ENCODE measurements at places on chromosomes 4 and X. TPM values are rescaled to one million over a fixed set of nuclear protein-coding genes. Genes with fewer than 3 reads are reported as not detected.
A peak's percentile ranks its signal among the peaks of the same experiment; 100 is the strongest.

DNA sequence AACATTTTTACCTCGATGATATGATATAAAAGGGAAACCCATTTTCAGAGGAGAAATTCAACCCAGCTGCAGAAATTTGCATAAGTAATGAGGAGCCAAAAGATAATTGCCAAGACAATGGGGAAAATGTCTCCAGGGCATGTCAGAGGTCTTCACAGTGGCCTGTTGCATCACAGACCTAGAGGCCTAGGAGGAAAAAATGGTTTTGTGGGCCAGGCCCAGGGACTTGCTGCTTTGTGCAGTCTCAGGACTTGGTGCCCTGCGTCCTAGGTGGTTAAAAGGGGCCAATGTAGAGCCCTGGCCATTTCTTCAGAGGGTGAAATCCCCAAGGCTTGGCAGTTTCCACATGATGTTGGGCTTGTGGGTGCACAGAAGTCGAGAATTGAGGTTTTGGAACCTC lies 106.9 kb downstream of the CPXCR1 start:
- H3K27me3 ChIP-seq: no peaks in the 10 kb centered on the region
- H3K27ac ChIP-seq: no peak overlapping the region
- H3K4me3 ChIP-seq: no peak overlapping the region
- no peak for DNase-seq

- no peak for DNase-seq
- no peaks in the 10 kb centered on the region for H3K36me3 ChIP-seq
- no peaks in the 10 kb centered on the region for H3K4me1 ChIP-seq
- H3K4me3 ChIP-seq: no peak overlapping the region
- no peak overlapping the region for H3K27ac ChIP-seq
Measured at GRCh38 chrX:112865464-112866025, 24.9 kb upstream of the AMOT start.

DNA sequence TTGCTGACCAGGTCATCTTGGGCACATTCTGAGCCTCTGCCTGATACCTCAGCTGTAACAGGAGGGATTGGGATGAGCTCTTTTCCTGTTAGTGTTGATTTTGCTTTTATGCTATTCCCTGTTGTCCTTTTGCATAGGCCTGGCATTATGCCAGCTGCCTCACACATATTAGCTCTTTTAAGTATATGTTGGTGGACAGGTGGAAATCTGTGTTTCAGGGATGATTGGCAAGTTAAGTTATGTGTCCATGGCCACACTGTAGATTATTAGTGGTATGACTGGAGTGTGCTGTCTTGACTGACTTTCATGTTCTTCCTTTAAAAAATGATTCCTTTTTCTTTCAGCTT lies 28.9 kb downstream of the NSD2 start:
- no peak for DNase-seq
- H3K4me1 ChIP-seq: peaks cover 7% of the 10 kb centered on the region
- H3K36me3 ChIP-seq: peaks cover 47% of the 10 kb centered on the region

DNA sequence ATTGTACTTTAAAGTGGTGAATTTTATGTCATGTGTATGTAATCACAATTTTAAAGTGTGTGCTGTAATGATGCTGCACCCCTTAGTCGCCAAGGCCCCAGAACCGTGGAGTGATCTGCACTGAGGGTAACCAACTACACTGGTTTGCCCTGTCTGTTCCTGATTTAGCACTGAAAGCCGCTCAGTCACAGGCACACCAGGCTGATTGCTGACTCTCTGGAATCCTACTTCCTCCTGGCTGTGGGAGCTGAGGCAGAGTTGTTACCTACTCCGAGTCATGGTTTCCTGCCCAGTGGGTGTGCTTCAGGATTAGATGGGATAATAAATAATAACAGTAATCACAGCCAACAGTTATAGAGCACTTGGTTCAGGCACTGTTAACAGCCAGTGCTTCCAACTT lies 645.4 kb downstream of the BCOR start:
- H3K27ac ChIP-seq: no peak overlapping the region
- H3K36me3 ChIP-seq: no peaks in the 10 kb centered on the region
- no peaks in the 10 kb centered on the region for H3K27me3 ChIP-seq
- H3K4me3 ChIP-seq: no peak overlapping the region
- H3K4me1 ChIP-seq: no peaks in the 10 kb centered on the region

DNA sequence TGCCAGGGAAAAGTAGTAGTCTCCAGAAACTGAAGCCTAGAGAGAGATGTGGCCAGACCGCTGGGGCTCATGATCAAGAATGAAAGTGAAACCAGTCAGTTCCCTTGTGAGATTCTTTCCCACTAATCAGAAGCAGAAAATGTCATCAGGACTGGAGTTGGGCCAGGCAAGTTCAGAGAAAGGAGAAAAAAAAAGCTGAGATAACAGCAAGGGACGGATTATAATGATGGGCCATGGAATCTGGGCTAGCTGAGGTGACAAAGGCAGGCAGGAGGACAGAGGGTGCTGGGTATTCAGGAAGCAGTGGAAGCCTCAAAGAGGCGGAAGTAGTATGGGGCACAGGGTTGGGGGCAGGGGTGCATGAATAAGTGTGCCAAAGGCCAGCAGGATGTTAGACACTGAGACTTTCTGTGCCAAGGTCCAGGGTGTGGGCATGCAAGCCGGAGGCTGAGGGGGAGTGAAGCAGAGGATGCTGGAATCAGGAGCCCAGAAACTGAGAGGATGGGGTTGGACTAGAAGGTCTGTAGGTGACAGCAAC lies 2.5 kb downstream of the CXorf38 start:
- H3K27ac ChIP-seq: peak overlapping the region; percentile 83
- no peaks in the 10 kb centered on the region for H3K36me3 ChIP-seq
- peak; percentile 84 for DNase-seq
- peaks cover 57% of the 10 kb centered on the region for H3K4me1 ChIP-seq
- H3K27me3 ChIP-seq: peaks cover 4% of the 10 kb centered on the region

BCLAF3 gene
- 5.9 TPM for total RNA-seq

PNCK gene
- total RNA-seq: 8.0 TPM

IGSF1 gene
- not detected for total RNA-seq

SATL1 gene
- total RNA-seq: not detected

- peaks cover 31% of the 10 kb centered on the region for H3K36me3 ChIP-seq
- no peak overlapping the region for H3K4me3 ChIP-seq
- no peak overlapping the region for H3K27ac ChIP-seq
- H3K4me1 ChIP-seq: no peaks in the 10 kb centered on the region
- DNase-seq: no peak
Measured at GRCh38 chr4:145830699-145831098, 107.9 kb downstream of the ZNF827 start.

DNA sequence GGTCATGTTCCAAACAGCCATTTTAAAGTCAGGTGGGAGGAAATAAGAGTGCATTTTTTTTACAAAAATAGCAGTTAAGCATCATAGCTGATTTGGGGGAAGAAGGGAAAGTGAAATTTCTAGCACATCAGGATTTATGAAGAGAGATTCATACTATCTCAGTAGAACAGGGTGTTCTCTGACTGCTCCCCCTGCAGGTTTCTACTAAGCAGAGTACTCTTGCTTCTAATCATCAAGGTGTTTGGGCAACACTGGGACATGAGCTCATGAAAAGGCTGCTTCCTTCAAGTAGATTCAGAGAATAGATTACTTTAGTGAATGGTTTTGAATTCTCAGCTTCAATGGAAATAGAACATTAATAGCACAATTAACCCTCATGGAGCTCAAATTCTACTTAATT lies 591.4 kb upstream of the PCDH10 start:
- no peak overlapping the region for H3K27ac ChIP-seq
- no peaks in the 10 kb centered on the region for H3K4me1 ChIP-seq
- no peaks in the 10 kb centered on the region for H3K27me3 ChIP-seq
- no peaks in the 10 kb centered on the region for H3K36me3 ChIP-seq
- H3K4me3 ChIP-seq: no peak overlapping the region

DNA sequence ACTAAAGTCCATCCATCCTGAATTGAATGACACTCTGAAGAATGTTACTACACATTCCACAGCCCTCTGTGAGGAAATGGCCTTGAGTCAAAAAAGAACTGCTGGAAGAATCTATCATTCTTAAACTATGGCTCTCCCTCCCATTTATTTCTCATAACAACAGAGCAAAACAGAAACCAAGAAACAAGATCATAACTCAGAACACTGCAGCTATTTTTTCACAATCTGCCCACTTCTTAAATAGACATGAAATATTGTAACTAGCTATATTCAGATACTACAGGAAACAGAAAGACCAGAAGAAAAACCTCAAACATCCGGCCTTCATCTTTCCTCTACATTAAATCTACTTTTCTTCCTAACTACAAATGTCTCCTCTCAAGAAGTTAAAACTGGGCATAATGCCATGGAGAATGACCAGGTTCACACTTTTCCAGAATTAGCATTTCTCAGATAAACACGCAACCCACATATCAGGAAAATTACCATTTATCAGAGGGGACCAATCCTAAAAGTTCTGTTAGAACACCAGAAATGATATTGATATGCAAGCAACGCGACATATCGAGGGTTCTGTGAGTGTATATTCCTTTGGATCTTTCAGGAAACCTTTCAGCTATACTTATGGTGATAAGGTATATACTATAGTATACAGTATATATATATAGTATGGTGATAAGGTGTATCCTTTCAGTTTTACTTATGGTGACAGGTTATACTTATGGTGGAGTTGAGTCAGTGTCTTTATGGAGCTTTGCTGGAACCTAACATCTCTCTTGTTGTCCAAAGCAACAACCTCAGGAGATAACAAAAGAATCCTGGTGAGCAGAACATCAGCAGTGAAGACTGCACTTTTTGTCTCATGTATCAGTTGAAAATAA lies 60.4 kb upstream of the IRF2 start:
- no peaks in the 10 kb centered on the region for H3K36me3 ChIP-seq
- H3K27ac ChIP-seq: no peak overlapping the region
- DNase-seq: peak; percentile 63
- no peaks in the 10 kb centered on the region for H3K27me3 ChIP-seq

PPP2R2C gene
- not detected for total RNA-seq

- no peak overlapping the region for H3K27ac ChIP-seq
- no peaks in the 10 kb centered on the region for H3K36me3 ChIP-seq
- H3K4me1 ChIP-seq: peaks cover 21% of the 10 kb centered on the region
- no peaks in the 10 kb centered on the region for H3K27me3 ChIP-seq
- DNase-seq: peak; percentile 68
Measured at GRCh38 chrX:39753293-39753996, 344.3 kb downstream of the BCOR start.

DNA sequence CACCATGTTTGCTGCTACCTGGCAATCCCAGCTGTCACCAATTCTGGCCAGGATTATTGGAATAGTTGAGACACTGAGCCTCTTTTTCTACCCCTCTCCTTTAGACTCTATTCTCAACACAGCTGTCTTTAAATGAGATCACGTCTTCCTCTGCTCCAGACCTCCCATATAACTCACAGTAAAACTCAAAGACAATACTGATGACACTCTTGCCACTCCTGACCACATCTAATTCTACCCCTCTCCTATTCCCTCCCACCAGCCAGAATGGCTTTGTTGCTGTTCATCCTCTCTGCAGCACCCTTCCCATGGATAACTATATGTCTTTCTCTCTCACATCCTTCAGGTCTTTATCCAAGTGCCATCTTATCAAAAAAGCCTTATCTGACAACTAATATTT lies 188.6 kb upstream of the IL15 start:
- H3K4me1 ChIP-seq: no peaks in the 10 kb centered on the region
- no peak overlapping the region for H3K4me3 ChIP-seq
- no peak overlapping the region for H3K27ac ChIP-seq
- no peak for DNase-seq
- H3K27me3 ChIP-seq: no peaks in the 10 kb centered on the region
- H3K36me3 ChIP-seq: no peaks in the 10 kb centered on the region

SASH3 gene
- 3.1 TPM for total RNA-seq

DNA sequence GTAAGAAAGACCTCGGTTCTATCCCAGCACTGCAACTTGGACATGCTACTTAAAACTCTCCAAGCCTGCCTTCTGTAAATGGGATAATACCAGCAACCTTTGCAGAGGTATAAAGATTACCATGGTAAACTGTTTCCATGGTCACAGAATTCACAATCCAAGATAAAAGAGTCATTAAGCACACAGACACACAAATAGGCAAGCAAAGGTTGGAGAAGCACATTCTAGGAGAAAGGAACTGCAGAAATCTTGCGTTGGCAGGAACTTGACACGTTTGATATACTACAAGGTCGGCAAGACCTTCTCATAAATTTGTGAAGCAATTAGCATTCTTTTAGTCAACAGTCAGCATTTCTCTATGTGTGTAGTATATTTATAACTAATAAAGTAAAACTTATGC lies 12.3 kb upstream of the CHRNA9 start:
- no peaks in the 10 kb centered on the region for H3K36me3 ChIP-seq
- H3K27ac ChIP-seq: no peak overlapping the region
- peaks cover 26% of the 10 kb centered on the region for H3K4me1 ChIP-seq
- H3K4me3 ChIP-seq: no peak overlapping the region
- H3K27me3 ChIP-seq: no peaks in the 10 kb centered on the region

DNA sequence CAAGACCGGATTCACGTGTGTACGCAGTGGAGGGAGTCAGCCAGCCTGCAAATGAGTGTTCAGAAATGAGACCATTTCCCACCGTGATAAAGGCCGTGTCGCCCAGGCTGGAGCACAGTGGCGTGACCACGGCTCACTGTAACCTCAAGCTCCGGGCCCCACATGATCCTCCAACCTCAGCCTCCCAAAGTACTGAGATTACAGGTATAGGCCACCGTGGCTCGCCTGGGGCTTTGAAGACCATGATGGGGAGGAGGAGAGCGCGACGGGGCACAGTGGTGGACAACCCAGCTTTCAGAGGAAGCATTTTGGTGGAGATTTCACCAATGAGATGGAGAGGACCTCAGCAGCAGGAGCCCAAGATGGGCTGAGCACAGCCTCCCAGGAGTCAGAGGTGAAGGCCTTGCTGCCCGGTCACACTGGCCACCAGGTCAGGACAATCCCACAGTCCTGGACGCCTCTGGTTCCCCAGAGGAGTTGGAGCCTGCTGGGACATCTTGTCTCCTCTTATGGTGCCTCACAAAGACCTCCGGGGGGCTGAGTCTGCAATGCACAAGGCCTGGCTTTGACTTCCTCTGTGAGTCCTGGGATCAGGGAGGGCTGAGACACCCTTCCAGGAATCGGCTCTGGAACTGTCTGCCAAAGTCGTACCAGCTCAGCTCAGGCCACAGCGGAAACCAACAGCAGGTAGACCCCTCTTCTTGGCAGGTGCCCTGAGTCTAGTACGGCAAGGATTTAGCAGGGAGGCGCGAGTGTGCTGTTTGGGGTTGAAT lies 22.4 kb upstream of the MXD4 start:
- no peak overlapping the region for H3K27ac ChIP-seq
- H3K4me3 ChIP-seq: no peak overlapping the region
- H3K27me3 ChIP-seq: no peaks in the 10 kb centered on the region

STOX2 gene
- total RNA-seq: 4.5 TPM

TRIM60 gene
- not detected for total RNA-seq

- no peak overlapping the region for H3K27ac ChIP-seq
- no peaks in the 10 kb centered on the region for H3K4me1 ChIP-seq
- H3K36me3 ChIP-seq: no peaks in the 10 kb centered on the region
- H3K27me3 ChIP-seq: no peaks in the 10 kb centered on the region
- DNase-seq: no peak
Measured at GRCh38 chr4:26574563-26574962, 9.3 kb upstream of the TBC1D19 start.

NPY1R gene
- total RNA-seq: 9.9 TPM

All from stomach (tissue), 19 donors.